ENCODE measurements at places on chromosomes 3 and 15.

- no peak for DNase-seq
Measured at GRCh38 chr3:74756674-74757073, 142.2 kb upstream of the CNTN3 start.

- no peak for DNase-seq
Measured at GRCh38 chr15:98395974-98396610, 252.2 kb upstream of the IGF1R start.

DNA sequence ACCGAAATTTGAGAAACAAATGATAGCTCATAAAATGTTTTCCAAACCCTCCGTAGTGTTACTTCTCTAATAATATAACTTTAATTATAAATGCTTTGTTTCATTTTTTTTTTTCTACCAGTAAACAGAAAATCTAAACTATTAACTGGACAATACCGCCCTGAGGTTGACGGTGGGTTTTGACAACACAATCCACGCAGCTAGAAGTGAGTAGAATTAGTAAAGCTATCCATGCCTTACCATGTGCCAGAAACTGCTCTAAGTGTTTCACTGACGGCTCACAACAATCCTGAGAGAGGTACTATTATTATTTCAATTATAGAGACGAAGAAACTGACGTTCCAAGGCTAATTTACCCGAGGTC, 410 bp downstream of the NDUFAF1 start:
- DNase-seq = no peak

- DNase-seq = no peak
Measured at GRCh38 chr3:10419637-10420232, 85.7 kb downstream of the ATP2B2 start.

DNA sequence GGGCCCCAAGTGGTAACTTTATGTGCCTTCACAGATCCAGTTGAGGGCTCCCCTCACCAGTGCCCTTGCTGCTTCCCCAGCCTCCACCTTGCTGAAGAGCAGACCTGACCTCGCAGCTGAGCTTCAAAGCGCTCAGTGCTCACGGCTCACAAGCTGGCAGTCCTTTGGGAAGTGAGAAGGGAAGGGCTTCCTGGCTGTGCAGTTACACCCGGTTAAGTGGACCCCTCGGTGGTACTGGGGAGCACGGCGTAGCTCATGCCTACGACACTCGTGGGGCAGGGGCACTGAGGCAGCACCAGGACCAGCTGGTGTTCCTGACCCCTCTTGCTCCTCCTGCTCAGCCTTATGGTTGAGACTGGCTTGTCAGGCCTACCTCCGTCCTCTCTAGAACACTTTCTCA, 629.0 kb upstream of the TBL1XR1 start:
- no peak for DNase-seq

DNA sequence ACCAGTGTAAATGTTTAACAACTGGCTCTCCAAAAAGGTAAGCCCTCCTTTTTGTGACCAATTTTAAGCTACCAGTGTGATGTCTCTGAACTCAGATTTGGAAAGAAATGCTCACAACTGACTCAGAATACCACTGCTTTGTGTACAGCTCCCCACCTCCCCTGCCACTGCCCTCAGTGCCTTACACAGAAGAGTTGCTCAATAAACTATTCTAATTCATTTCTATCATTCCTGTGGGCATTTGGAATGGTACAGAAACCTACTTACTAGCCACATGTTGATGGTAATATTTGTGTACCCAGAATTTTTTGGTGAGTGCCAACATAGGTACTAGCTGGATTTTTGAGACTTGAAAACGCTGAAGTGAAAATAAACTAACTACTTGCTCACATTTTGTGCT, 16.0 kb downstream of the LRRN1 start:
- DNase-seq = no peak

GRCh38 chr3:131048030-131048429, 21.4 kb downstream of the NEK11 start:
- no peak for DNase-seq

DNA sequence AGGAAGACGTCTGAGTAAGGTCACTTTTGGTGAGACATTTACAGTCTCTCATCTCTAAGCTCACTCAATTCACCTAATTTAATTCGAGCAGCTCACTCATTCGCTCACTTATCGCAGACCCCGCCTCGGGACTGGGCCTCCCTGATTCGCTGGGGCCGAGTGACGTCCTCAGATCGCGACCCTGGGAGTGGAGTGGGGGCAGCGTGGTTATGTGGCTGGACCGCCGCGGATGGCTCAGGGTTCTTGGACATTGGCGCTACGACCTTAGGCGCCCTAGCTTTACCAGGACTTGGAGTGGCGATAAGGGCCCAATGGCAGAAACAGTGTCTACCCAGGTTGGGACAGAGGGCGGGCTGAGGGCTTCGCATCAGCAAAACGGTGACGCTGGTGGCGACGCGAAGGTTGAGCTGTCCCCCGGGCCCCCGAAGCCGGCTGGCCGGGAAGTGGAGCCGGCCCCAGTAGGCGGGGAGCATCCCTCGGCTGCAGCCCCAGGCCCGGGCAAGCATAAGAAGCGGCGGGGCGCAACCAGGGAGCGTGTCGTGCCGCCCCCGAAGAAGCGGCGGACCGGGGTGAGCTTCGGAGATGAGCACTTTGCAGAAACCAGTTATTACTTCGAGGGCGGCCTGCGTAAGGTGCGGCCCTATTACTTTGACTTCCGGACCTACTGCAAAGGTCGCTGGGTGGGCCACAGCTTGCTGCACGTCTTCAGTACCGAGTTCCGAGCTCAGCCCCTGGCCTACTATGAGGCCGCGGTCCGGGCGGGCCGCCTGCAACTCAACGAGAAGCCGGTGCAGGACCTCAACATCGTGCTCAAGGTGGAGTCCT, at the start of gene RPUSD2:
RPUSD2 (plus strand) TSS at position 171 of the 825 bp plus-strand sequence; CDS start at position 210, 39 bp downstream.
- no peak for DNase-seq

GRCh38 chr3:8457039-8457438, 44.6 kb upstream of the LMCD1 start:
- no peak for DNase-seq

- no peak for DNase-seq
Measured at GRCh38 chr15:52329150-52329549, 33.5 kb upstream of the MYO5C start.

DNA sequence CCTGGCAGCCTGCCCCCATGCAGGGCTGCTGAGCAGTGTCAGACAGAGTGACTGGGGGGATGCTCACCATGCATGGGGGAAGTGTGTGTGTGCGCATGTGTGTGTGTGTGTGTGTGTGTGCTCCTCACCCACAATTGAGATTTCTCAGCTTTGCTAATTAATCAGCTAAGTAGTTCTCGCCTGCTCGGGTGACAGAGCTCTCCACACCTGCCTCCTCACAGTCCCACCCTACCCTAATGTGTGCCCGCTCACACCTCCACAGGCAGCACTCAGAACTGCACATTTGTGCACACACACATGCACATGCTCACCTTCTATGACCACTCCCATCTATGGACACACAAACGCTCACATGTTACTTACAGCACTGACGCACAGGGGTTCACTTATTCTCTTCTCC, 37.3 kb downstream of the CACNA2D2 start:
- no peak for DNase-seq
